ENCODE measurements at places on chromosomes 5 and 9. TPM values are rescaled to one million over a fixed set of nuclear protein-coding genes. Genes with fewer than 3 reads are reported as not detected.

MYO10 gene
- 9.3 TPM for total RNA-seq

LCN15 gene
- total RNA-seq, result not detected

ANKRD34B gene
- total RNA-seq, result not detected

LHX6 gene
- total RNA-seq, result 3.3 TPM

ESM1 gene
- total RNA-seq, result 0.33 TPM

RNF38 gene
- total RNA-seq, result 63.1 TPM

ADAMTS12 gene
- 5.0 TPM for total RNA-seq

EMB gene
- total RNA-seq, result 12.0 TPM

GGTA1 gene
- 5.6 TPM for total RNA-seq

FIBCD1 gene
- total RNA-seq, result 0.42 TPM

GDF9 gene
- total RNA-seq, result under 0.01 TPM

CKMT2 gene
- total RNA-seq, result 8.6 TPM
